ENCODE measurements at places on chromosomes 2 and 18.

- DNase-seq = no peak
These were observed 40.8 kb upstream of the ANKRD62 start for GRCh38 chr18:12052866-12053265.

DNA sequence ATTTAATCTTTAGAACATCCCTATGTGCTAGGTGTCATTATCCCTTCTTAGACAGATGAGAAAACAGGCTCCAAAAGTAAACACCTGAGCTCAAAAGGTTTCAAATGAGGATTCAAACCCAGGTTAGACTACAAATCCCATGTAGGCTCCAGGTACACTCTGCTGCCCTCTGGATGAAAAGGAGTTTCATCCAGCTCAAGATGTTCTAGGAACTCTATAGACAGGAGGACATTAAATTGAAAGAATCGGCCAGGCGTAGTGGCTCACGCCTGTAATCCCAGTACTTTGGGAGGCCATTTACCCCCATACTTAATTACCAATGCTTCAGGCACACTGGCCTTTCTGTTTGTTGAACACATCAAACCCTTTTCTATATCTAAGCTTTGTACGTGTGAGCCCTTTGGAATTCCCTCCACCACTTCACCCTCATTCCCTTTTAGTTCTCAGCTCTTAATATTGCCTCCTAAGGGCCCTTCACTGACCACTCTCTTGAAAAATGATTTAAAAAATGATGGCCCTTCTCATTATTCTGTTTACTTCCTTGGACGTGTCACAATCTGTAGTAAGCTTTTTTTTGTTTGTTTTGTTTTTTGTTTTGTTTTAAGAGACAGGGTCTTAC, 10.7 kb downstream of the SLC25A12 start:
- DNase-seq = no peak

DNA sequence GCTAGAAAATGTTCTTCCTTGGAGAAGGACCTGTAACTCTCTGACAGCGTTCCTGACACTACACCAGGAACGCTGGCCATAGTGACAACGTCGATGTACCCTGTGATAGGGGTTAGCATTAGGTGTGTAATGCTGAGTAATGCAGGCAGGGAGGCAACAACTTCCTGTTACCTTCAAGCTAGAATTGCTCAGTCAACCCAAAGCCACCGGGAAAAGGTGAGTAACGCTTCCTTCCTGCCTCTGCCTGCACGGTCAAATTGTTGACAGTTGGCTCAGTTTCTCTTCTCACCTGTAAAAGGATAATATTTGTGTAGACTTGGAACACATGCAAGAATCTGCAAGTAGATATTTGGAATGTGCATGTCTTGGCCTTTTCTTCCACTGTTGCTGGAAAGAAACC, 12.7 kb downstream of the FAM110C start:
- no peak for DNase-seq

DNA sequence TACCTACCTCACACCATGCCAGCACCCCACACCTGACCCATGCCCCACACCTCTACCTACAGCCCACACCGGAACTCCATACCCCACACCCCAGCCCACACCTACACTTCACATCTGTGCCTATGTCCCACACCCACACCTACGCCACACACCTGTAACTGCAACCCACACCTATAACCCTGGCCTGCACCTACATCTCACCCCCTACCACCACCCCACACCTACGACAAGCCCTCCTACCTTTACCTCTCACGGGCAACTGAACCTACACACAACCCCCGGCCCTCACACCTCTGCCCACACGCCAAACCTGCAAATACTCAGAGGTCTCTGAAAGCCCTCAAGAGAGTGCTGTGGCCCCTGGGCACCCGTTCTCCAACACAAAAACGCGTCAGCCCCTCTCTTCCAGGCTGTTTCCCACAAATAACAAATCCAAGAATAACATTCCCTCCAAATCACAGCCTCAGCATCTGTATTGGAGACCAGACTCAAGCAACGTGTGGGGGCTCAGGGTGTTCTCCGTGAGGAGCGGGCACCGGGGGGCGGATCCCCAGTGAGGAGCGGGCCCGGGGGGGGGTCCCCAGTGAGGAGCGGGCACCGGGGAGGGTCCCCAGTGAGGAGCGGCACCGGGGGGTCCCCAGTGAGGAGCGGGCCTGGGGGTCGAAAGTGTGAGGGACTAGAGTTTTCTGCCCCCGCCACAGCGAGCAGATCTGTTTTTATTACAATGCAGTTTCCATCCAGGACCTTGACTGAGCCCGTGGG, 33.4 kb downstream of the SLC66A2 start:
- no peak for DNase-seq

- no peak for DNase-seq
These were observed 65.0 kb upstream of the IKZF2 start for GRCh38 chr2:213216461-213216860.

DNA sequence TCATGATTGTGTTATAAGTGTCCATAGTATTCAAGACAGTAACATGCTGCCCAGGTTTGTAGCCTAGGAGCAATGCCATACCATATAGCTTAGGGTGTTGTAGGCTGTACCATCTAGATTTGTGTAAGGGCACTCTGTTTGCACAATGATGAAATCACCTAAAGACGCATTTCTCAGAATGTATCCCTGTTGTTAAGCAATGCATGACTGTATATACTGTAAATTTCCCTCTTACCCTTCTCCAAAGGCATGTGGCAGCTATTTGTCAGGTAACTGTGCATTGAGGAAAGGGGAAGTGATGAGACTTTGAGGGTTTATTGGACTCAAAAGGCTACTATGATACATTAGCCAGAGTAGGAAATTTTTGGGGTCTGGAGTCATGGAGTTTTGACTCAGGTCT, 180.8 kb downstream of the VAPA start:
- DNase-seq = no peak

GRCh38 chr18:32937066-32937465, 164.2 kb upstream of the KLHL14 start:
- DNase-seq = no peak

DNA sequence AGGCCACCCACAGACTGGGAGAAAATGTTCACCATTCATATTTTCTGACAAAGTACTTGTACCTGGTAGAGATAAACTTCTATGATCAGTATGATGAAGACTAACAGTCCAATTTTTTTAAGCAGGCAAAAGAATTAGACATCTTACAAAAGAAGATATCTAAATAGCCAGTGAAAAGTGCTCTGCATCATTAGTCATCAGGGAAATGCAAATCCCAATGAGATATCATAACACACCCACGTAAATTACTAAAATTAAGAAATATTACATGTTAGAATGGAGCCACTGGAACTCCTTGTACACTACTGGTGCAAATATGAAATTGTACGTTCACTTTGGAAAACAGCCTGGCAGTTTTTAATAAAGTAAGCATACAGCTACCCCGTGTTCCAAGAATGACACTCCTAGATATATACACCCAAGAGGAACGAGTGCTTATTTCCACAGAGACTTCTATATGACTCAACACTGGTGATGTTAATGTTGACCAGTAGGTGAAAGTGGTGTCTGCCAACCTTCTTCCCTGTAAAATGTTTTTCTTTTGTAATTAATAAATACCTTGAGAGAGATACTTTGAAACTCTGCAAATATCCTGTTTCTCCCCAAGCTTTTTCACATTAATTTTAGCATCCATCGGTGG, 80.3 kb downstream of the NPAS2 start:
- no peak for DNase-seq

GRCh38 chr2:46384457-46384815, 87.2 kb downstream of the EPAS1 start:
- no peak for DNase-seq

DNA sequence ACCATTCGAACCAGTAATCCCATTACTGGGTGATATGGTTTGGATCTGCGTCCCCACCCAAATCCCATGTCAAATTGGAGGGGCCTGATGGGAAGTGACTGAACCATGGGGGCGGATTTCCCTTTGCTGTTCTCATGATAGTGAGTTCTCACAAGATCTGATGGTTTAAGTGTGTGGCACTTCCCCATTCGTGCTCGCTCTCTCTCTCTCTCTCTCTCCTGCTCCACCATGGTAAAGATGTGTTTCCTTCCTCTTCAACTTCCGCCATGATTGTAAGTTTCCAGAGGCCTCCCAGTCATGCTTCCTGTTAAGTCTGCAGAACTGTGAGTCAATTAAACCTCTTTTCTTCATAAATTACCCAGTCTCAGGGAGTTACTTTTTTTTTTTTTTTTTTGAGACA, 62.6 kb downstream of the NBAS start:
- no peak for DNase-seq

DNA sequence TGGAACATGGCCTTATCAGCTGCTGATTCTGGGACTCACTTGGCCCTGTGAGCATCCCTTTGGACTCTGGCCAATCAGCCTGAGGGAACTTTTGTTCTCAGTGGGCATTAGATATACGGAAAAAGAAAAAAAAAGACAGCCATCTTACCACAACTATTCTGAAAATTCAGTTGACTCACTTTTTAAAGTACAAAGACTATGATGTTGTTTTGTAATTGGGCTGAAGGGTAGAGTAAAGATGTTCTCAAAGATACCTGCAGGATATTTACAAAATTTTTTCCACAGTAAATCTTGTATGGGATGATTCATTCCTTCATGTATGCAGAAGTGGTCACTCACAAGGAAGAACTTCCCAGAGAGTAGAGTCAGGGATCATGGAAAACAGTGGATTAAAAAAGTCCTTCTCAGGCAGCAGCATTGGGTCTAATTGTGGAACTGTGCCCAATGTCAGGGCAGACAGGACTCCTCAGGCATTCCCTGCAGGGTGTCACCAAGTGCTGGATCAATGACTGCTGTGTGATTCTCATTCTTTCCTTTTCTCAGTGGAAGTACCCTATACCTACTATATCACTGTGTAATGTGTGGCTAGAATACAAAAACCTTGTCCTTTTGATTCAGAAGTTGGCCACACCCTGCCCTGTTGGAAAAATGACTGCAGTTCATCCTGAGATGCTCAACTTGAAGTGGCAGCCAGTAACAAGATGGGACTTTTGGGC, 35.4 kb downstream of the SULT1C4 start:
- no peak for DNase-seq

- DNase-seq = no peak
These were observed 50.7 kb upstream of the LINC00305 start for GRCh38 chr18:64199581-64199980.

GRCh38 chr18:63439334-63439733, 17.1 kb upstream of the VPS4B start:
- peak; percentile 54 for DNase-seq

GRCh38 chr18:22385718-22386117, 32.0 kb downstream of the CTAGE1 start:
- no peak for DNase-seq

- DNase-seq = no peak
These were observed 89.0 kb downstream of the MARCHF4 start for GRCh38 chr2:216283038-216283900.

DNA sequence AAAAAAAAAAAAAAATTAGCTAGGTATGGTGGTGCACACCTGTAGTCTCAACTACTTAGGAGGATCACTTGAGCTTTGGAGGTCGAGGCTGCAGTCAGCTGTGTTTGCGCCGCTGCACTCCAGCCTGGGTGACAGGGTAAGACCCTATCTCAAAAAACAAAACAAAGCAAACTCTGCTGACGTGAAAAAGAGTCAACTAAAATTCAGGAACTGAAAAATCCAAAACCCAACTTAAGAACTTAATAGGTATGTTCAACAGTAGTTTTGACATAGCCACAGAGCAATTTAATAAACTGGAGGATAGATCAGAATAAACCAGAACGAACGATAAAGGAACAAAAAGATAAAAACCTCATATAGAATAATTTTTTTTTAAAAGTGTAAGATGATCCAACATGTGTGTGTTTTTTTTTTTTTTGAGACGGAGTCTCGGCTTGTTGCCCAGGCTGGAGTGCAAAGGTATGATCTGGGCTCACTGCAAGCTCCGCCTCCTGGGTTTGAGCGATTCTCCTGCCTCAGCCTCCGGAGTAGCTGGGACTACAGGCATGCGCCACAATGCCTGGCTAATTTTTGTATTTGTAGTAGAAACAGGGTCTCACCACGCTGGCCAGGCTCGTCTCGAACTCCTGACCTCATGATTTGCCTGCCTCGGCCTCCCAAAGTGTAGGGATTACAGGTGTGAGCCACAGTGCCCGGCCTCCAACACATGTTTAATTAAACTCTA, 4.3 kb upstream of the ZNF236 start:
- no peak for DNase-seq

DNA sequence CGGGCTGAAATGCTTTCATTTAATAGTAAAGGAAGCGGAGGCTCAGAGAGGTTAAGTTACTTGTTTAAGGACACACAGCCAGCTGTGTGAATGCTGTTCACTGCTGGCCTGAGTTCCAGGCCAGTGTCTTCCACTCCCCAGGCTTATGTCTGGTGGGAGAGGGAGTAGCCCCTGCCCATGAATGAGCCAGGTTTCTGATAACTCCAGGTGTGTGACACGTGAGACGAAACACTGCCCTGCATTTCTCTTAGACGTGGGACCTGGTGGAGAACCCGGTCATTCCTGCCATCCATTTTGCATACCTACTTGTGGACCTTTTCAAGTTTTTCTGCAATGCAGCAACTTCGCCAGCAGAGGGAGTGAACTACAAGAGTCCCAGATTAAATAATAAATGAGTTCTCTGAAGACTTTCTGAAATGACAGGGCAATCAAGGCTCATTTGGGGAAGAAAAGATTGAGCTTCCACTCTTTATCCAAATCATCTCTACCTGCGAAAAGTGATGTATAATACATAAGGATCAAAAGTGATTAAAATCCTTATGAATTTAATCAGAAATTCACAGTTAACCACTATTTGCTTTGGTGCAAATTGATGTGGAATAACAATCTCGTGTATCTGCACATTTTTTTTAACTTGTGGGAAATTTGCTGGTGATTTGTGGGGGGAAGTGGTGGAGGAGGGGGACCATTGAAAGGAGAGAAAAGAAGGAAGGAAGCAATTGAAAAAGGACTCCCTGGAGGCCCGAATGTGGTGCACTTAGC, 79.4 kb upstream of the ASB18 start:
- DNase-seq = peak; percentile 62

- DNase-seq = no peak
These were observed 11.3 kb downstream of the TLK1 start for GRCh38 chr2:171149171-171149938.

DNA sequence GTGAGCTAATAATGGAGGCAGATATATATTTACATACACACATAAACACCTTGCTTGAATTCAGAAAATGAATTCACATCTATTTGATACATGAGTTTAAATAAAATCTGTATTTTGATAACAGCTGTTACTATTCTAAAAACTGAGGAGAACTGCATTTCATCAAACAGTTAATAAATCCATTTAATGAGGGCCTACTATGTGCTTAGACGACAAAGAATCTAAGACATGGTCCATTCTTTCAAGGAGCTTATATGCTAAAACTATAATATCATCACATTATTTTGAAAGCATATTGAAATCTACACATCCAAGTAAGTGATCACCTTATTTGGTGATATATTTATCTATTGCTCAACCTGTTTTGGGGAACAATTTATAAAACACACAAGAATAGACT, 90.8 kb upstream of the ZFP36L2 start:
- no peak for DNase-seq

GRCh38 chr2:119338826-119339561, 27.6 kb downstream of the C2orf76 start:
- DNase-seq = no peak

DNA sequence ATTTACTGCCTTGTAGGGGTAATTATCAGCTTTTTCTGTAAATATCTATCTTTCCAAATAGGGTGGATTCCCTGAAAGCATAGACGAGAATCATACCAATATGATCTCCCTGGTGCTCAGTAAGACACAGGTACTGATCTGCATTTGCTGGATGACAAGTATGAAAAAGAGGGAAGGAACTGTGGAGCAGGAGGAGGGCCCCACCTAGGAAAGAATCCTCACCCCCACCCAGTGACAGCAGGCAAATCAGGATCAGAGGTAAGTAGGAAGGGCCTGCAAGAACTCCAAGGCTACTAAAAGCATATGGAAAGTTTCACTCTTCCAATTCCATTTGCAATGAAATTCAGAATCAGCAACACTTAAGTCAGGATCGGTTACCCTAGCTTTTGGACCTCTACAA, 42.3 kb downstream of the METTL8 start:
- no peak for DNase-seq

Measured in right forelimb (tissue), 1 donor.